ENCODE measurements at places on chromosomes 1 and 21.
A peak's percentile ranks its signal among the peaks of the same experiment; 100 is the strongest.

DNA sequence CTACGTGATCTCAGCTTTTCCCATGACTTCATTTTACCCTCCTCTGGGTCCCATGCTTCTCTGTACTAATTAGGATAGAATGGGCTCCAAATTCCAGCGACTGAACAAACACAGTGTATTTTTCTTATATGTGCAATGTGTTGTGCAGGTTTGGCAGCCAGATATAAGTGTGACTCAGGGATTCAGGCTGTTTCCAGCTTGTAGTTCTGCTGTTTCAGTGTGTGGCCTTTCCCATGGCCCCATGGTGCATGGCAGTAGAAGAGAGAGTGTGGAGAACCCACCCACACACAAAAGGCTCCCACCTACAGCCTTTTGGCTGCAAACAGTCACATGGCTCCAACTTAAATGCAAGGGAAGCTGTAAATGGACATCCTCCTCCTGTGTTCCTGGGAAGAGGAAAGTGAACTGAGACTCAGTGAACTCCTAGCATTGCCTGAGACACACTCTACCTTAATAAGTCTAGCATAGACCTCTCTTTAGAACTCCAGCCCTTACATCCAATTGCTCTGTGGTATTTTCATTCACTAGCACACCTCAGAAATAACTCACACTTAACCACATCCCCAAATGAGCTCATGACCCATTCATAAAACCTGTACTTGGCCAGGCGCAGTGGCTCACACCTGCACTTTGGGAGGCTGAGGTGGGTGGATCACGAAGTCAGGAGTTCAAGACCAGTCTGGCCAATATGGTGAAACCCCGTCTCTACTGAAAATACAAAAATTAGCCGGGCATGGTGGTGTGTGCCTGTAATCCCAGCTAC, 58.7 kb downstream of the KIAA0040 start:
- no peak for DNase-seq

- DNase-seq, result peak; percentile 61
Observed at GRCh38 chr1:74513411-74514300, 1.2 kb upstream of the LRRC53 start.

DNA sequence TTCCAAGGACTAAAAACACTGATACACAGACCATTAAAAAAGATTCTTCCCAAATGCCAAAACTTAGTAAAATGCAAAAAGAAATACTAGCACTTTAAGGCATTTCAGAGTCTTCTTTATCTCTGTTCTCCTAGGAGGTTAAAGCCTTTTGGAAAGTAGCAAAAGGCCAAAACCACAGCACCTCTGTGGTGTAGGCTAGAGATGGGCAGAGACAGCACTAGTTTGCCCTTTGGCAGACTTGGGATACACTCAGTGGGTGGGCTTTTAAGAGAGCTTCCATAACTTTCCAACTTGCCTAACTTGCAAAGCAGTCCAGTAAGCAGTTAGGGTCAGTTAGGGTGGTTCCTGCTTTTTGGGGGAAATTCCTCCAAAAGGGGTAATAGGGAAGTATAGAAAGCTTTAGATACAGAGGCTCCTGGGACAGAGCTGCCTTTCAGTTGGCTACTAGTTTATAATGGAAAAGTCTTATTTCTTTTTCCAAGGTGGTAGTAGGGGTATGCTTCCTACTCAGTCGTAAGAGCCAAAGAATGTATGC, 17.9 kb upstream of the PTCH2 start:
- DNase-seq, result no peak

DNA sequence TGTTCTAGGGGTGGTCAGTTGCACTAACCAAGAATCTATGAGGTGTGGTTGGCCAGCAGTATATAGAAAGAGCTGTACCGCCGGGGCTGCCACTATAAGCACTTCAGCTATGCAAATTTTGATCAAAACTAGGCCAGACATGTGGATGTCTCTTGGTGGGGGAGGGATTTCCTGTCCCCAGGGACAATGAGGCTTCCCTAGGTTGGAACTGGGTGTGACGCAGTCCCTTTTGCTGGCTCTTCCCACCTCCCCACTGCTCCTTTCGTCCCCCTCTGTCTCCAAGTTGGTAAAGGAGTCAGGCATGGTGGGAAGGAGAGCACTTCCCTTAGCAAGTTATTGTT, 13.6 kb downstream of the SDCCAG8 start:
- no peak for DNase-seq

DNA sequence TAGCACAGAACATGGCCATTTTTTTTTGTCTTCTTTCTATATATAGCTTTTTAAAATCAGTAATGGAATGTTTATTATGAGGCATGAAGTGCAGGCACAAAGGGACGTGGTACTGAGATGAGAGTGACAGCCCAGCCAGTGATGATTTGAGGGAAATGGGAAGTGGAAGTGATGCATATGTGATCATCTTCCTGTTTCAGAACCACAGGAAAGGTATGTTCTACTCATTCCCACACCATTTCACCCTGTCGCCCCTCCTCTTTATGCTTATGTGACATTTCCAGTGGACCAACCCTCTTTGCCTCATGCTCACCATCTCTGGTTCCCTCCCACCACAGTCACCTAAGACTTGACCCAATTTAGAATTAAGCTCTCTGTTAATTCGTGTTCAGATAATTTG, 24.3 kb downstream of the PTGS2 start:
- DNase-seq, result no peak

DNA sequence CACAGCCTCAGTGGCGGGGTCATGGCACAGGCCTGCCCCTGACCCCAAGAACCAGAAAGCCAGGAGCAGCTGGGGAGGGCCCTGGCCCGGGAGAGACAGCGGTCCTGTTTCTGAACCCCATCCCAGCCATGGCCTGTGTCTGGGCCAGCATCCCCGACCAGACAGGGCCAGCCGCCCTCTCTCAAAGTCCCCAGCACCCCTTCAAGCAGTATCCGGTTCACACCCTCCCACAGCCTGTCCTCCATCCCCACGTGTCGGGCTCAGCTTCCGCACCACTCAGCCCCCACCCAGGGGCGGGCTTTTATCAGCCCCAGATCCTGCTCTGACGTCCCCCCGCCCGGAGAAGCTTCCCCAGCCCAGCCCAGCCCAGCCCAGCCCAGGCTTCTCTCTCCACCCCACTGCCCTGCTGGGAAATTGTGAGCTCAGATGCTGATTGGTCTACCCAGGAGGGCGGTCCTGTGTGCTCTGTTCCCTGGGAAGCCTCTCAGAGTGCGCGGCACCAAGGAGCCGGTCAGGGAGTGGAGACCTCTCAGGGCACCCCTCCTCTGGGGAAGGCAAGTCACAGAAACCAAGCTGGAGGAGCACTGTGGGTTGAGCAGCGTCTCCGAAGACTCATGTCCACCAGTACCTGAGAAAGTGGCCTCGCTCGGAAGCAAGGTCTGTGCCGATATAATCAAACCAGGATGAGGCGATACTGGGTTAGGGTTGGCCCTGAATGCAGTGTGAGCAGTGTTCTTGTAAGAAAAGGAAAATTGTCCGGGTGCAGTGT, 4.7 kb upstream of the FAAP20 start:
- DNase-seq, result peak; percentile 60

GRCh38 chr21:46285206-46285661, at the start of gene MCM3AP:
TSS of gene MCM3AP (minus strand) at chr21:46285611. CDS start at chr21:46285286, 325 bp downstream.
- no peak for DNase-seq

GRCh38 chr1:201245082-201245481, 38.2 kb upstream of the PKP1 start:
- DNase-seq, result no peak

DNA sequence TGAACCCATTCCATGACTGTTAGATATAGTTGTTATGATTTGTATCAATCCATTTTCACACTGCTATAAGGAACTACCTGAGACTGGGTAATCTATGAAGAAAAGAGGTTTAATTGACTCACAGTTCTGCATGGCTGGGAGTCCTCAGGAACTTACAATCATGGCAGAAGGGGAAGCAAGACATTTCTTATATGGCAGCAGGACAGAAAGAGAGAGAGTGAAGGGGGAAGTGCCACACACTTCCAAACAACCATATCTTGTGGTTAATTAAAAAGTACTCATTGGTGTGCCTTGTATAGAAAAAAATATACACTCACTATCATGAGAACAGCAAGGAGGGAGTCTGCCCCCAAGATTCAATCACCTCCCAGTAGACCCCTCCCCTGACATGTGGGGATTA, 137.6 kb upstream of the NBPF11 start:
- DNase-seq, result no peak

GRCh38 chr1:10070206-10070605, 37.4 kb downstream of the UBE4B start:
- no peak for DNase-seq

- DNase-seq, result no peak
Observed at GRCh38 chr1:226972931-226973330, 32.8 kb downstream of the COQ8A start.

DNA sequence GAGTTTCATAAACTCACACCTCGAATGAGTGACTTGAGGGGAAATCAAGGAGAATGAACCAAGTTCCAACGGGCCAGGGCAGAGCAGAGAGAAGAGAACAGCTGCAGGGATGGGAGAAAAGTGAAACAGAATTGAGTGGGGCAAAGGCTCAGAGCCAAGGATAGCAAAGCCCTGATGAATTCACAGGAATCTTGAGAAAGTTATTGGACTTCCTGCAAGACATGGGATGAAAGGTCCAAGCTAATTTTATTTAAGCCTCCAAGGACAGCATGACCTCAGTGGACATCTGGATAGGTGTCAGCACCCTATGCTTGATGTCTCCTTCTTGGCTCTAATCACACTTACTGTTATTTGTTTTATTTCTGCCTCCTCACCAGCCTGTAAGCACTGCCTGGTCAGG, 43.0 kb upstream of the RAVER2 start:
- no peak for DNase-seq

- no peak for DNase-seq
Observed at GRCh38 chr21:42493109-42494060, 2.6 kb downstream of the RSPH1 start.

DNA sequence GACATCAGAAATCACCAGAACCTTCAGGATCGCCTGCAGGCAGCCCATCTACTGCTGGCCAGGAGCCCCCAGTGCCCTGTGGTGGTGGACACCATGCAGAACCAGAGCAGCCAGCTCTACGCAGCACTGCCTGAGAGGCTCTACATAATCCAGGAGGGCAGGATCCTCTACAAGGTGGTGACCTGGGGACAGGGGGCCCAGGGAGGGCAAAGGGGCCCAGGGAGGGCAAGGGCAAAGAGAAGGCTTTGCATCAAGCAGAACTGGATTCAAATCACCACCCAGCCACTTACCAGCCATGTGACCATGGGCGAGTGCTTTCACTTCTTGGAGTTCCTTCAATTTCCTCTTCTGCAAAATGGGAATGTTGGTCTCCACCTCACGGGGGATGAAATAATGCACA, 12.1 kb downstream of the DIO1 start:
- DNase-seq, result no peak

DNA sequence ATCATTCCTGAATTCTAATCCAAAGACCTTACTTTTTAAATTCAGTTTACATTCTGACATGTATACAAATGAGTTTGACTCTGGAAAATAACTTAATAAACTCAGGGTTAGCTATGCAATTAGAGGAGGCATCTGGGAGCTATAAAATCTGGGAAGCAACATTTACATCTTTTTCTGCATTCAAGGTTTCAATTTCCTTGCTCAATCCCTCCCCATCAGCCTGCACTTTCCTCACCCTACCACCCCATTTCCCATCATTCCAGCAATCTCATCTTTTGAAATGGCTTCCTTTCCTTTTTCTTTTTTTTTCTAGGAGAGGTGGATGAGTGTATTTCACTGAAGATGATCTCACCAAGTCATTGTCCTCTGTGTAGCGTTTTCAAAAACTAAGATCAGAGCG, 65.3 kb upstream of the BEND5 start:
- DNase-seq, result no peak

GRCh38 chr1:88061492-88062177, 622.4 kb upstream of the PKN2 start:
- DNase-seq, result peak; percentile 43

DNA sequence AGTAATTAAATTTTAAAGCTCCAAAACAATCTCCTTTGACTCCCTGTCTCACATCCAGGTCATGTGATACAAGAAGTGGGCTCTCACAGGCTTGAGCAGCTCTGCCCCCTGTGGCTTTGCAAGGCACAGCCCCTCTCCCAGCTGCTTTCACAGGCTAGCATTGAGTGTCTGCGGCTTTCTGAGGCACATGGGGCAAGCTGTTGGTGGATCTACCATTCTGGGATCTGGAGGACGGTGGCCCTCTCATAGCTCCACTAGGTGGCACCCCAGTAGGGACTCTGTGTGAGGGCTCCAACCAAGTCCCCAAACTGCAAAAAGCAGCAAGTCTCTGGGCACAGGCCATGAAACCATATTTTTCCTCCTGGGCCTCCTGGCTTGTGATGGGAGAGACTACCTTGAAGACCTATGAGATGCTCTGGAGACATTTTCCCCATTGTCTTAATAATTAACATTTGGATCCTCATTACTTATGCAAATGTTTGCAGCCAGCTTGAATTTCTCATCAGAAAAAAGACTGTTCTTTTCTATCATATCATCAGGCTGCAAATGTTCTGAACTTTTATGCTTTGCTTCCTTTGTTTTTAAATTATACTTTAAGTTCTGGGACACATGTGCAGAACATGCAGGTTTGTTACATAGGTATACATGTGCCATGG, 554.1 kb upstream of the OLFM3 start:
- peak; percentile 1 for DNase-seq

DNA sequence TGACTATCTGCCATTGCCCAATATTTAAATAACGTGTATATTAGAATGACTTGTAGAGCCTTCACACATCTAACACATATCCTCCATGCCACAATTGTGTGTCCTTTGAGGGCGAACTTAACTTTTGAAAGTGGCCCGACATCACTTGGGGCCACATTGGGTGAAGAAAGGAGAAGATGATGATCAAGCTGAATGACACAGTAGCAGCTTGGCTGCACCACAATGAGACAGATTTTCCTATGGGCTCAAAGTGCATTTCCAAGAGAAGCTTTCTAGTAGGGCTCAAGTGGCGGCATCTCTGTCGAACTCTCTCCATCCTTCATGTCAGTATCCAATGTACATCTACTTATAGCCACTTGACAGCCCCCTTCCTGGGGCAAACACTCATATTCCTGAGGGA, 3.7 kb upstream of the BGLAP start:
- no peak for DNase-seq

DNA sequence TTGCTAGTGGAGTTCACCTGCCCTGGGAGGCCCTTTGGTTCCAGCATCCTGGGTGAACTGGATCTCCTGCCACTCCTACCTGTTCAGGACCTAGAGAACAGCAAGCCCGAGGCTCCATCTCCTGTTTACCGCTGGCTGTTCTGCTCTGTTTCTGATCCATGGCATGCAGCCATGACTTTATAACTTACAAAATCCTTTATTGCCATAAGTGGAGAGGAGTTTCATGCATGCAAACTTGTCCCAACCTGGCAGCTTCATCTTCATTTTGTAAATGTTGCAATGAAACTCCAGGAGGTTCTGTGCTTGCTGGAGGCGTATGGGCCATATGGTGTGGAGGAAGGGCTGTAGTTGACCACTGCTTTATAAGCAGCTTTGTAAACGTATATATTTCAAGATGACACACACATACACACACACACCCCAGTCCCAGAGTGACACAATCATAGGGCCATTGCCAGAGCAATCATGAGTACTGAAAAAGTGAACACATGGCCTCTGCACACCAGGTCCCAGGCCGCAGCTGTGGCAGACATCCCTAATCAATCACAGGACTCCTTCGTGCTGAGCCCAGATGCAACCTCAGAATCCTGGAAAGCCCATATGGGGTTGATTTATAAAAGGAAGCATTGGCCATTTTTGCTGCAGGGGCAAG, 69.0 kb downstream of the UBIAD1 start:
- DNase-seq, result no peak

- DNase-seq, result no peak
Observed at GRCh38 chr1:80675454-80675853, 1125.3 kb upstream of the ADGRL2 start.
